AG04449 (cell line): ENCODE measurements at places on chromosomes 13 and 19.

DNA sequence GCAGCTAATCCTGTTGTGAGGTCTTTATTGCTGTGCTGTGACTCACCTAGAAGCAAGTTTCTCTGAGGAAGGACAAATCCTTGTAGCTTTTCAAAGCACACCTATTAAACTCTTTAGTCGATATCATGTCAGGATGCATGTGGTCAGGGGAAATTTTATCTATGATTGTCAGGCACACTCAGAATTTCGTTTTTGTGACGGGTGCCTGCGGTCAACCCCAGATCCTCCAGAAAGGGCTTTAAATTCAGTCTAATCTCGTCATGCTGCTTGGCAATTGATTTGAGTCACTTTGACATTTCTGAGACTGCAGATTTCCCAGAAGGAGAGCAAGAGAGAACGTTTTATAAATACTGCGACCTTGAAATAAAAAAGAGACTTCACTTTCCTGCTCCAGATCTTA, 316.9 kb downstream of the FGF9 start:
- no peak for DNase-seq

DNA sequence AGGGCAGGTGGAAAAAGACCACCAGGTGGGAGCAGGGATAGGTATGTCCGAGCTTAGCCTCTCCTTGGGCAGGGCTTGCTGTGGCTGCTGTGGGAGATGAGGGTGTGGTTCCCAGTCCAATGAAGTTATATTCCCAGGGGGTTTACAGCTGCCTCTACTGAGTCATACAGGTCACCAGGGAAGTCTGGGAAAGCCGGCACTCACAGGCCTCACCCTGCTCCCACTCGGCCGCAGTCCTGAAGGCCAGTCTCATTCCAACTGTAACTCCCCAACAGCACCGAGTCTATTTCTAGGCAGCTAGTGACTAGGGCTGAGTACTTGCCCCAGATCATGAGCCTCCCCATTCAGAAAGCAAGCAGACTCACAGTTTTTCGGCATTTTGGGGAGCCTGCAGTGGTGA, 77.1 kb downstream of the FNDC3A start:
- DNase-seq = no peak

- no peak for DNase-seq
Observed at GRCh38 chr19:51415187-51415586, 2.3 kb downstream of the SIGLEC10 start.

DNA sequence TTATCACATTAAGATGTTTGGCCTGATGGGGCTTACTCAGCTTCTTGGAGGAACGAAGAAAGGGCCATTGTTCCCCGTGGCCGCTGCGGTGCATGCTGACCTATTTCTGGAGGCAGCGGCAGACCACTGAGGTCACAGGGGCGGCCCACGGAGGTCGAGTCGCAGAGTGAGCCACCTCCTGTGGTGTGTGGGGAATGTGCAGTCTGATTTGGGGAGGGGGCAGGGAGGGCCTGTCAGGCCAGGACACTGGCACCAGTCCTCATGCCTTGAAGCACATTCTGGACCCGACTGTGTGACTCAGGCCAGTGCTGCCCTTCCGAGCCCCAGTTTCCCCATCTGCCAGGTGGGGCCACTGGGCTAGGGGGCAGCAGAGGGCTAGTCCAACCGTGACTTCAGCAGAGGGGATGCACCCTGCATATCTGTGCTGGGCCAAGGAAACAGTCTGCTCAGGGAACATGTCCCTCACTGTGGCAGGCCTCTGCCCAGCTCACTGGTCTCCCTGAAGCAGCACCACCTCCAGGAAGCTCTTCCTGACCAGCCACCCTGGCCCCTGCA, 6.3 kb downstream of the SLC7A10 start:
- no peak for DNase-seq

GRCh38 chr13:100513987-100514670, 74.5 kb downstream of the GGACT start:
- no peak for DNase-seq

- DNase-seq = no peak
Observed at GRCh38 chr13:49936968-49937273, 781 bp upstream of the SPRYD7 start.

DNA sequence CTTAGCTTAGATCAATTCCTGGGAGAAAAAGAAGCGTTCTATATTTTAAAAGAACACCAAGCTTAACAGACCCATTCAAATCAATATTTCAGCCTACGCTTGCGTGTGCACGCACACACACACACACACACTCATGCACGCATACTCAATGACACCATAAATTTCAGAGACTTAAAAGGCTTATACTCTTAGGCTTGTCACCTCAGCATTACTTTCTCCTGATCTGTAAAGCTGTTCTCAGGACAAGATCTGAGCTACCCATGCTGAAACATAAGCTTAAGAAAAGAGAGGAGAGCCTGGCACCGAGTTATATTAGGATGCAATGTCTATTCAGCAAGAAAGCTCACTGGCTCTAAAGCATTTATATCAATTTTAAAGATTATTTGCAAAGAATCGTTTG, 368.5 kb downstream of the FGF14 start:
- DNase-seq = no peak

- no peak for DNase-seq
Observed at GRCh38 chr13:114119196-114119595, 13.2 kb downstream of the RASA3 start.

- DNase-seq = no peak
Observed at GRCh38 chr13:77918391-77919245, at the start of gene EDNRB. TSS of gene EDNRB (minus strand) at chr13:77918831. CDS start at chr13:77918573, 258 bp downstream.

- no peak for DNase-seq
Observed at GRCh38 chr19:12261554-12261953, 33.1 kb downstream of the ZNF44 start.

- DNase-seq = no peak
Observed at GRCh38 chr19:39196860-39197562, at the start of gene NCCRP1. TSS of gene NCCRP1 (plus strand) at chr19:39196964. CDS start at chr19:39196983, 19 bp downstream.

DNA sequence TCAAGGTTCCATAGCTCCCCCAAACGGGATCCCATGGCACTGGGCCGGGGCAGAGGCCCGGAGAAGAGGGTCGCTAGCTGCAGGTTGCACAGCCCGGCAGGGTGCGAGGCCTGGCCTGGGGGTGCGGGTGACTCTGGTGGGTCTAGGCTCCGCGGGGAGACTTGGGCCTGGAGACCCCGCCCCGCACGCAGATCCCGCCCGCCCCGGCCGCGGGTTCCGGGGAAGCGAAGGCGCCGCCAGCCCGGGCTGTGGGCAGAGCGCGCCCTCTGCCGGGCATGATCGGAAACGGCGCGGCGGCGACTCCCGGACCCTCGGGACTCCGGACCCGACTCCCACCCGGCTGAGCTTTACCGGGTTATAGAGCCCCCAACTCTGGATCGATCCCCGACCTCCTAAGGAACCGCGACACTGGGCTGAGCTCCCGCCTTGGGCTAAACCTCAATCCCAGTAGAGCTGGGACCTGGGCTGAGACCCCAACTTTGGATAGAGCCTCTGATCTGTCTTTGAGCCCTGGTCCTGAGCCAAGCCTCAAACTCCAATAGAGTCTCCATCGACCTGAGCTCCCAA, 3.1 kb upstream of the TNFAIP8L1 start:
- no peak for DNase-seq

- DNase-seq = no peak
Observed at GRCh38 chr19:34972163-34972705, 8.2 kb upstream of the ZNF792 start.

DNA sequence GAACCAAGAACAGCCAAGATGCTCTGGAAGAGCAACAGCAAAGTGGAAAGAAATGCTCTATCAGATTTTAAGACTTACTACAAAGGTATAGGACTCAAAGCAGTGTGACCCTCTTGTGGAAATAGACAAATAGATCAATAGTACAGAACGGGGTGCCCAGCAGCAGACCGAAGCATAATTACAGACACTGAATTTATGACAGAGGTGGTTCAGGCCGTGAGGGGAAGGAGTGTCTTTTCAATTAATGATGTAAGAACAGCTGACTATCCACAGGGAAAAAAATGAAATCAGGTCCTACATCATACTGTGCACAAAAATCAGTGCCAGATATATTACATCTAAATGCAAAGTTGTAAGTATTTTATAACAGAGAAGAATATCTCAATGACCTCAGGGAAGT, 95.6 kb downstream of the KATNAL1 start:
- DNase-seq = no peak

GRCh38 chr19:1213391-1214286, 8.1 kb downstream of the STK11 start:
- DNase-seq = no peak

DNA sequence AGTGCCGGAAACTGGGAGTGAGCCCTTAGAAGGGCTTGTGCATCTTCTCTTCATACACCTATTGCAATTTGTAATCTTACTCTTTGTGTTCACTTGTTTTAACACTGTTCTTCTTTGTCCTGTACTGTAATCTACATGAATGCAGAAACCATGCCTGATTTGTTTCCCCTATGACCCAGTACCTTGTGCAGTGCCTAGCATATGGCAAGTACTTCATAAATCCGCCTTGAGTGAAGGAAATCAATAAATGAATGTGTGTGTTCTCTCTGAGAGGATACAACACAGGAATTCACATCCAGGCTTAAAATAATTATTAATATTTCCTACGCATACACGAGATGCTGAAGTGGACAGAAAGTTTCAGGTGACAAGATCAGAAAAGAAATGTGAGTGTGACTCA, 172.6 kb downstream of the GPC6 start:
- no peak for DNase-seq

DNA sequence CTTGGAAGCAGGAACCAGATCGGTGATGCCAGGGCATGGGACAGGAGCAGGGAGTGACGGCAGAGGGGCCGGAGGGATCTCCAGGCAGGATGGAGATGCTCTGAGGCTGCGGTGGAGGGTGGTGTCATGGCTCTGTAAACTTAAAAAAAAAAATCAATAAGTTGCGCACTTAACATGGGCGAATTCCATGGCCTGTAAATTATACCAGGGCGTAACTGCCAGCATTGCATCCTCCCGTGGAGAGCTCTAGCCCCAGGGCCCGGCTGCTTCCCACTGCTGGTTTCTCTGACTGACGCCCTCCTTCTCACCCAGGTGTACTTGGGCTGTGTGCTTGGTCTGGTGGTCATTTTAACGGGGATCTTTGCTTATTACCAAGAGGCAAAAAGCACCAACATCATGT, 8.7 kb downstream of the ATP12A start:
- DNase-seq = no peak

- DNase-seq = peak; percentile 16
Observed at GRCh38 chr13:74074723-74075122, 59.5 kb downstream of the KLF12 start.

DNA sequence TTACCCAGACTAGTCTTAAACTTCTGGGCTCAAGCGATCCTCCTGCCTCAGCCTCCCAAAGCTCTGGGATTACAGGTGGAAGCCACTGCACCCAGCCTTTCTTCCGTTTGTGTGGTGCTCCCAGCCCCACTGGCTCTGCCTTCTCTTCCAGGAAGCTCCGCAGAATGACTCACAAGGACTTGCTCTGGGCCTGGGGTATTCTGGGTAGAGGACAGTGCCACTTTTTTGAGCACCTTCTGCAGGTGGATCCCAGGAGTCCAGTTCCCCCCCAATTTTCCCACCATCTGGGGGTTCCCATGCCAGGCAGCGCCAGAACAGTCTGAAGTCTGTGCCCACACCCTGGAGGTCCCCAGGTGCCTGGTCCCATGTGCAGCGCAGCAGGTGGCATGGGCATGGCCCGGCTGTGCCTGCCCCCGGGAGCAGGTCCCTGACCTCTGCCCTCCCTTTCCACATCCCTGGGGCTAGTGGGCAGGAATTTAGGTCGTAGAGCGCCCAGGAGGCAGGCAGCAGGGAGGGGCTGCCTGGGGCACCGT, 1.6 kb downstream of the REEP6 start:
- no peak for DNase-seq

DNA sequence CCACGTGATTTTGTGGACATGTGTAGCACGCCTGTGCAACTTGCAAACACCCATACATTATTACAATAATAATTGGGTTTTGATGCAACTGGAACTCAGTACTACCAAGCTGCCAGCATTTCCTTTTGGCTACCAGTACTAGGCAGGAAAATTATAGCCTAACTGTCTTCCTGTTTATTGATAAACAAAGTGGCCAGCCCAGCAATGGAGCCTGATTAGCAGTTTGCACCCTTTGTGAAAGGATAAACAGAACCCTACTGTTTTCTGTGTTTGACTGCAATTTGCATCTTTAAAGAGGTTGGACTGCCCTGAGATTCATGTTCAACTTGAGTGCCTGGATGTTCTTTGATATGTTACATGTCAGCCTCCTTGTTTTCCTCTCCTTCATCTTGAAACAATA, 173.9 kb downstream of the ZIC5 start:
- DNase-seq = no peak

GRCh38 chr19:281992-282391, 9.2 kb downstream of the PLPP2 start:
- no peak for DNase-seq

DNA sequence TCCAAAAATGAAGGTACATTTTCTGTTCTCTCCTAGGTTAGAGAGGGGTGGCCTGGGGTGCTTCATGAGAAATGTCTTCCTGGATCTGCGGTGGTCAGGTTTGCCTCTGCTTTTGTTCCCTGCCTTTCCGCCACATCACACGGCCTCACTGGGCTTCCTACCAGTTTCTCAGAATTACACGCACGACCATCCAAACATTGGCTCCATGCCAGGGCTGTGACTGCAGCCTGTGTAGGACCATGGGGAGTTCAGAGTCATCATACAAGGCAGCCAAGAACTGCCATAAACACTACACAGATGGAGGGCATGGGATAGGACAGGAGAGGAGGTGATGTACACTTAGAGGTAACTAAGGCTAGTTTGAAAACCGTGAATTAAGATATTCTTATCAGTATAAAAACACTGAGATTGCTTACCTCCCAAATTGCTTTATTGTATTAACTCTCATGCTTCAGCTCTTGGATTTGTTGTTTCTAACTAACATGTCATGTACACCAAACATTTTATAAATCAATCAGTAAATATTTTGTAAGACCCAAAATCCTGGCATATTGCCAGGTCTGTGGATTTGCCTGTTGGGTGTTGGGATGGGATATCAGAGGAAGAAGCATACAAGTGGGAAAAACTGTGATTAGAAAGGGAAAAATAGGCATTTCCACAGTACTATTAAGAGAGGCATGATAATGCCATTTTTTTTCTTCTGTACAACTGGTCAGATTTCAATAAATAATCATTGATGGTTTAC, 45.2 kb downstream of the CDADC1 start:
- DNase-seq = no peak

GRCh38 chr19:46624958-46625661, at the start of gene PTGIR:
TSS of gene PTGIR (minus strand) at chr19:46625089. CDS start at chr19:46624225, 864 bp downstream.
- DNase-seq = no peak

DNA sequence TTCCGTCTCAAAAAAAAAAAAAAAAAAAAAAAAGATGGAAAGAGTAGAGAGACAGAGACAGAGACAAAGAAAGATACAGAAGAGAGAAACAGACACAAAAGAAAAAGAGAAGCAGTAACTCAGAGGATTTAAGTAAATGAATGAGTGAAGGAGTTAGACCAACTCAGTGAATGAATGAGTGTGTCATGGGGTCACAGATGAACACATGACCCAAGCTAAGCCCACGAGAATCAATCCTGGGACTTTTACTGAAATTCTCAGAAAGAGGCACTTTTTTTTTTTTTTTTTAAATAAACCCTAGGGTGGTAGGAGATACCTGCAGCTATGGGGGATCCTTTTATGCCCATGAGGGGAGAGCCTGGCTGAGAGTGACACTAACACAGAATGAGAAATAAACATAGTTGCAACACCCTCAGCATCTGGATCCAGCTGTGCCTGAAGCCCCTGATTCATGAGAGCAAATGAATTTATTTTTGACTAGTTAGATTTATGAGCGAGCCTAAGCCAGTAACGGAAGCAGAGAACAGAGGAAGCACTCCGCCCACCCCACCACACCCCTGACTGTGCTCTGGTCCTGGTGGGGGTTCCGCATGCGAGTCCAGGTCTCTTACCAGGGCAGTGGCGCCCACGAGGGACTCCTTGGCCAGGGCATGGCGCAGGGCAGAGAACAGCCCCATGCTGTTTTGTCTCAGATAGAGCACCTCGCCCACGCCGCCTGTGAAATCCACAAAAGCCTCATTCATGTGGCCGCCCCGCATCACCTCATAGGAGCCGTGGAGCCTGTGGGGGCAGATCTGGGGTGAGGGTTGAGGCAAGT, 4.6 kb downstream of the CAPN12 start:
- no peak for DNase-seq
